ENCODE measurements at places on chromosomes 3 and 15. TPM values are rescaled to one million over a fixed set of nuclear protein-coding genes. Genes with fewer than 3 reads are reported as not detected.

Gene SLCO2A1
- polyA plus RNA-seq, result 1.7 TPM

Gene IGF1R
- 35.4 TPM for polyA plus RNA-seq

Gene MAPK6
- 55.7 TPM for polyA plus RNA-seq

DNA sequence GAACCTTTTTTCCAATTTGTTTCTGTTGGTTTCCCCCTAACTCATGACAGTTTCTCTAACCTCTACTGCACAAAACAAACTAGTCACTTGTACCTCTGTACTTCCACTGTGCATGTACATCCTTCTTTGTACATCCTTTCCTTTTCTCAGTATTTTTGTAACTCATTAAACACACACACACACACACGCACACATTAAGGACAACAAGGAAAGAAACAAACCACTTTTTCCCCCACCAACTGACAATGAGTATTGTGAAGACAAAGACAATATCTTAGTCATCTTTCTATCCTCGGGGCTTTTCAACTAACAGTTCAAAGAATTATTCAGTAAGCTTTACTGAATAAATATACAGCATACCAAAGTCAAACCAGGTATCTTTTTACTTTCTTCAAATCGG is 170.5 kb downstream of the VPS13C start:
- DNase-seq, result no peak

- DNase-seq, result no peak
Observed at GRCh38 chr15:60967728-60968127, 261.4 kb downstream of the RORA start.

GRCh38 chr3:140711390-140712035 is 33.6 kb downstream of the TRIM42 start:
- no peak for DNase-seq

DNA sequence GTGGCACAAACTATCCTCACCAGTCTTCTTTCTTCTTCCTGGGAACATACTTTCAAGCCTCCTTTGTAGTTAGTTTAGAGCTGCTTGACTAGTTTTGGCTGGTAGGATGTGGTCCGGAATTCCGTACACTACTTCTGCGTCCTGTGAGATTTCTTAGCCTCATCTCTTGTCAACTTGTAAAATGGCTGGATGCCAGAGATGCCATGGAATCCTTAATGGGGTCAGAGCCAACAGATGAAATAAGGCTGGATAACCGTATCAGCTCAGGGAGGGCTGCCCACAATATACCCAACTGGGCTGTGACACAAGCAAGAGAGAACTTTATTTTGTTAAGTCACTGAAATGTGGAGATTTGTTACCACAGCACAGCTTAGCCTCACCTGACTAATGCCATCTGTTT is 466.9 kb upstream of the MDFIC2 start:
- no peak for DNase-seq

DNA sequence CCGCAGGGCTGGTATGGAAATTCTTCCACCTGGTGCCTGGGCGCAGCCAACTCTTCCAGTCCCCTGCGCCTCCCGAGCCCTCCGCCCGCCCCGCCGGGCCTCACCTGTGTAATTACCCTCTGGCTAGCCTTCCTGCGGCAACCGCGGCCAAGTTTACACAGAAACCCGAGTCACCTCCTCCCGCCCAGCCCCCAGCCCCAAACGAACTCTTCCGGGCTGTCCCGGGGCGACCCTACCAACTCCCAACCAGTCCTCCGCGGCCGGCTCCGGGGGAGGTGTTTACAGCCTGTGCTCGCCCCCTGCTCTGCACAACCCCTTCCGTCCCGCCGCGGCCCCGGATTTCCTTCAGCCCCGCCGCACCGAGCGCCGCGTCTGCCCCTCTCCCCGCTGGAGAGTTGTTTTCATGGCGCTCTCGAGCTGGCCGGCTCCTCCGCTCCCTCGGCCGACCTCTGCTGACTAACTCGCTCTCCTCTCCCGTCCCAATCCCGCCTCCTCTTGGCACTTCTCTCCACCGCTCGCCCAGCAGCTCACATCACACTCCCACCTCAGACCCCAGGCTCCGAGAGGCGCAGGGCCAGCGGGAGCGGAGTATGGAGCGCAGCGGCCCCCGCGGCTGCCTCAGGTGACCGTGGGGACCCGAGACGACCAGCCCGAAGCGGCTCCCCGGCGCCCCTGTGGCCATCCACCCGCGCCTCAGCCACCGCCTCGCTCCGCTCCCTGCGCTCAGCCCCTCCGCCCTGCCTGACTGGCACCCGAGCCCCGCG is 538 bp downstream of the ATOSA start:
- DNase-seq, result peak; percentile 33

GRCh38 chr3:47342151-47342550 is 38.7 kb upstream of the PTPN23 start:
- DNase-seq, result no peak

- no peak for DNase-seq
Observed at GRCh38 chr15:74365598-74366445, 1.6 kb downstream of the CYP11A1 start.
